ENCODE measurements at places on chromosomes 5 and 9.

GRCh38 chr5:39270225-39270848 is 51.0 kb upstream of the FYB1 start:
- DNase-seq, result no peak

- DNase-seq, result no peak
Measured at GRCh38 chr9:117412006-117412715, 2.7 kb downstream of the ASTN2 start.

DNA sequence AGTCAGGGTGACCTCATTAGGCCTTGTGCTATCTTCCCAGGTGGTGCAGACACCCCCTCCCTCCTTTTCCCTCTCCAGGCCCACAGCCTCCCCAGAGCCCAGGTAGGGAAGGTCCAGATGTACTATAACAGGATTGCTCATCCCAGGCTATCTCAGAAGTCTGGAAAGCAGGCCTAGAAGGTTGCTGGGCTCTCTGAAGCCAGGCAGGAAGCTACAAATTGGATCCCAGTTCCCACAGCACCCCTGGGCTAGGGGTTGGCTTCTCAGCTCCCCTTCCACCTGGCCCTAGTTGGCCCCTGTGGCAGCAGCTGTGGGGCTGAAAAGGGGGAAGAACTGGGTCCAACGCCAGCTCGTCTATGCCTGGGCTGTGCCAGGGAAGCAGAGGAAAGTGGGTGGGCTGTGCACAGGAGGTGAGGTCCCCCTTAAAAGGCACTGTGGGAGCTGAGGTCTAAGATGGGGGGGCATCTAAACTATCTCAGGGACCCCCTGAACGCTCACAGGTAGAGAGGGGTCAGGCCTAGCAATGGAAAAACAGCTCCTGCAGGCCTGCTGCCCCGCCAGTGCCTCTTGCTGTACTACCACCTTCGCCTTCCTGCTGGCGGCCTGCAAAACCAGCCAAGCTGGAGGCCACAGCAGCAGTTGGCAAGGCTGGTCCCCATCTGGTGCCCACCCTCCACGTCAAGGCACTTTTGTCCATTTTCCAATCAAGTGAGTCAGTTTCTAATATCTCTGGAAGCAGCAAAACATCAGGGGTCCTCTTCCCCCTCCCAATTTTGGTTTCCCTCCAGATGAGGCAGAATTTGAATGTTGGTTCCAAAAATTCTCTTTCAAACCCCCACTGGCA is 13.3 kb upstream of the PSMD5 start:
- no peak for DNase-seq

DNA sequence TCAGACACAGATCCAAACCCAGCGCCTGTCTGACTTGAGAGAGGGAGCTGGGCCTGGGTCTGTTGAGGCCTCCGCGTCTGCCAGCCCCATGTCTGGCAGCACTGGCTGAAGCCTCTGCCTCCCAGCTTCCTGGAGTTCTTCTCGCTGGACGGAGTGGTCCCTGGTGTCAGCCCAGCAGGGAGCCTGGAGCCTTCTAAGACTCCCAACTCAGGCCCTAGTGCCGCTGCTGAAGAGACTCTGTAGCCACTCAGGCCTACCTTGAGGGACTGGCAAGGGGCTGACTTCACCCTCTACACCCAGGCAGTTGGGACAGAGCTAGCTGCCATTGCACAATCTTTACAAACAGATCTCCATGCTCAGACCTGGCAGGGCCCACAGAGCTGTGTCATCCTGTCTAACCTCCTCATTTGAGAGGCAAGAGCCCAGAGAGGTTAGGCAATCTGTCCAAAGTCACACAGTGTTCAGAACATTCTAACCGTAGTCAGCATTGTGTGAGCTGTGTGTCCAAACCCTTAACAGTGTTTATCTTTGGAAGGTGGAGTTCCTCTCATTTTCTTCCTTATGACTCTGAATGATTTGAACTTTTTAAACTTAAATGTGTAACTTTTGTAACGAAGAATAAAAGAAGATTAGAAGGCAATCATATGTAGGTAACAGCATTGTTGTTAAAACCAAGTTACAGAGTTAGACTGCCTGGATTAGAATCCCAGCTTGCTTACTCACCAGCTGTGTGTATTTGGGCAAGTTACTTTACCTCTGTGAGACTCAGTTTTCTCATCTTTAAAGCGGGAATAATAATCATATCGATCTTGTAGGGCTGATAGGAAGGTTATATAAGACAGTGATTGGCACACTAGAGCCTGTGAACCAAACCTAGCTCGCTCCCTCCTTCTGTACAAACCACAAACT is 4.6 kb upstream of the DUSP1 start:
- DNase-seq, result no peak

DNA sequence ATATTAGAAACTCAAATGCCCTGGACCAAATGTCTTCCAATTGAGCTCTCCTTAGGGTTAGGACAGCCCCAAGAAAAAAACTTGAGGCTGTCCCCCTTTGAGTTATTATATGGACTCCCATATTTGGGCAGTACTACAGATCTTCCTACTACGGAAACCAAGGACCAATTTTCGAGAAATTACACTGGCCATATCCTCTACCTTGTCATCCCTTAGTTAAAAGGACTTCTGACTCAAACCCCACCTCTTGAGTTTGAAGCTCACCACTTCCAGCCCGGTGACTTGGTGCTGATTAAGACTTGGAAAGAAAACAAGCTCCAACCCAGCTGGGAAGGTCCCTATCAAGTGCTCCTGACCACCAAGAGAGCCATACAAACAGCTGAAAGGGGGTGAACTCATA is 497.0 kb upstream of the GRAMD2B start:
- no peak for DNase-seq

DNA sequence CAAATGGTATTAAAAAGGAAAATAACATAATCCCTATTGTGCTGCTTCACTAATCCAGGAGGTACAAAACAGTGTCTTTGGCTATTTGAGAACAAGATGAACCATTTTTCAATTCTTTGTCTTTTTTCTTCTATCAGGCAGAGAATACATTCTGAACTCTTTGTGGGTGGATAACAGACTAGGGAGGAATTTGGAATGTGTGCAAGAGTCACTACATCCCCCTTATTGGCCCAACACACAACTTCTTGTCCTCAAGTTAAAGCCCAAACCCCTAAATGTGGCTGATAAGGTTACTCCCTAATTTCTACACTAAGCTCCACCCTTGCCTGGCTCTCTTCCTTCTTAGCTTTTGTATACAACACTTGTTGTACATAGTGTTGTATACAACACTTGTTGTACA is 342.7 kb upstream of the RFX3 start:
- DNase-seq, result no peak

DNA sequence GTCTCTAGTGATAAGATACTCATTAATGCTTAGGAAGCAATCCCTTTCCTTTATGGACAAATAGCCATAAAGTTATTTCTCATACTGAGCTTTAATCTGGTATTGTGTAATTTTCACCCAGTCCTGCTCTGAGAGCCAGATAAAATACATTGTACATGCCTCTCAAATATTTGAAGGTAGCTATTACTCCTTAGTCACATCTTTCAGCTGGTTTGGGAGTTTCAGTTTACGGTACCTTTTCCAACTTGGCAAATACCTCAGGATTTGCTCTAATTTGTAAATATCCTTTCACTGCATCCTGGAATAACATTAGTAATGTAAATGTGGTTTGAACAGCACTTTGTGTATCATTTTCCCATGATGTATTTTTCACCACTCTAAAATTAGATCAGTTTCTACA is 47.4 kb downstream of the ABHD17B start:
- no peak for DNase-seq

DNA sequence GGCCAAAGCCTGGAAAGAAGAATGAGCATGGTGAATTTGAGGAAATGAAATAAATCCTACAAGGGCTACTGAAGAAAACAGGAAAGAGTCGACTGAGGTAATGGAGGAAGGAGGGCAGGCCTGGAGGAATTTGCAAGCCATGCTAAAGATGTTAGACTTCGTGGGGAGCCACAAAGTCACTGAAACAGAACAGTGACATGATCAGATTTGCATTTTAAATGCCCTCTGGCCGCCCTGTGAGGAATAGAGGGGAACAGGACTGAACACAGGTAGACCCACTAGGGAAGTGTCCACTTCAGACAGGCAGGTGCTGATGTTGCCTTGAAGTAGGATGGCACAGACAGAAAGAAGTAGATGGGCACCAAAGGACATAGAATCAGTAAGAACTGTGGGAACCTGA is 42.8 kb upstream of the RLN1 start:
- DNase-seq, result no peak

DNA sequence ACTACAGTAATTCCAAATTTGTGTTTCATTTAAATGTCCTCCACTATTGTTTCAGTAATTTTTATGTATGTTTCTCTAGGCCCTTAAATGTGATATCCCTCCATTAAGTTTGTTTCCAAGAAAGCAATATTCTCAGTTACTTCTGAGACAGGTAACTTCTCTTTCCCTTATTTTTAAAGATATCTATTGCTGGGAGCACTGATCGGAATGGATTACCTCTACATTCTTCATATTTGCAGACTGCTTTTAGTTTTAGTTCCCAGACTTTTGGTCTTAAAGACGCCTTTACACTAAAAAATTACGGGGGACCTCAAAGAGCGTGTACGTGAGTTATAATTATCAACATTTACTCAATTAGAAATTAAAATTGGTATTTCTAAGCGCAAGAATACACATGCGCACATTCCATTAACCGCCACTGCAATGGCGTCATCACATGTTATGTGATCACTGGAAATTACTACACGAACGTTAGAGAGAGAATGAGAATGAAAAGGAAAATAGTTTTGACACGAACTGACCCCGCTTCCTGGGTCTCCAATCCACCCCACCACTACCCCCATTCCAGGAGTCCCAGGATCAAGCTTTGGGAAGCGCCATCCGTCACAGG is 519 bp upstream of the RAD50 start:
- no peak for DNase-seq

All from NCI-H1417 (cell line).